ENCODE measurements at places on chromosomes 6 and 20.
A peak's percentile ranks its signal among the peaks of the same experiment; 100 is the strongest.

GRCh38 chr6:169097381-169097959 is 156.2 kb downstream of the THBS2 start:
- no peak for DNase-seq

DNA sequence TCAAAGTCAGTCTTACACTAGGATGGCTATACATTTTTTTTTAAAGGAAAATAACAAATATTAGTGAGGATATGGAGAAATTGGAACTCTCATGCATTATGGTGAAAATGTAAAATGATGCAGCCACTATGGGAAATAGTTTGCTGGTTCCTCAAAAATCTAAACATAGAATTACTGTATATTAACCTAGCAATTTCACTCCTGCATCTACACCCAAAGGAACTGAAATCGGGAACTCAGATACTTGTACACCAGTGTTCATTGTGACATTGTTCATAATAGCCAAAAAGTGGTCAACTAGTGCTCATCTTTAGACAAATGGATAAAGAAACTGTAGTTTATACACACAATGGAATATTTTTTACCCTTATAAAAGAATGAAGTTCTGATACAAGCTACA is 110.7 kb downstream of the UTRN start:
- no peak for DNase-seq

DNA sequence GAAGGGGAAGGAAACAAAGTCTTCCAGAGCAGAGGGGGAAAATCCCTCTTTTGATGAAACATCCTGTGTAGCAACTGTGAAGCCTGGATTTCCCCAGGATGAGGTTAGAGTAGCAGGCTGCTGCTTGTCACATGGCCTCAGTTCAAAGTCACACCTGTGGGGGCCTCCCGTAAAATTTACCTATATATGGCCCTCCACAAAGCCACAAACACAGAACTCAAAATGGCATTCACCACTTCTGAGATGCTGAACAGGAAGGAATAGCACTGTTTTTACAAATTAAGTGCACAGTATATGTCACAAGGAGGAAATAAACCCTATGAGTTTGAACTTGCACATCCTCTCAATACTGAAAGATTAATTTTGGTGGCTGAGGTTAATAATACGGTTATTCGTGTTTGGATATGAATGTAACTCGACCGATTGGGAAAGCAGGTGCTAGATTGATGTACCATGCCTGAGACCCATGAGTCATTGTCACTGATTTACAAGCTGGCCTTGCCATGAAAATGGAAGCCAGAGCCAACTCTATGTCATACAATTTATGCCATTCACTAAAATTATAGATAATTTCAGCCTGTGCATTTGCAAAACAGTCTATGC is 70.6 kb downstream of the SGK1 start:
- no peak for DNase-seq

- no peak for DNase-seq
Measured at GRCh38 chr6:96990462-96990861, 65.9 kb downstream of the KLHL32 start.

DNA sequence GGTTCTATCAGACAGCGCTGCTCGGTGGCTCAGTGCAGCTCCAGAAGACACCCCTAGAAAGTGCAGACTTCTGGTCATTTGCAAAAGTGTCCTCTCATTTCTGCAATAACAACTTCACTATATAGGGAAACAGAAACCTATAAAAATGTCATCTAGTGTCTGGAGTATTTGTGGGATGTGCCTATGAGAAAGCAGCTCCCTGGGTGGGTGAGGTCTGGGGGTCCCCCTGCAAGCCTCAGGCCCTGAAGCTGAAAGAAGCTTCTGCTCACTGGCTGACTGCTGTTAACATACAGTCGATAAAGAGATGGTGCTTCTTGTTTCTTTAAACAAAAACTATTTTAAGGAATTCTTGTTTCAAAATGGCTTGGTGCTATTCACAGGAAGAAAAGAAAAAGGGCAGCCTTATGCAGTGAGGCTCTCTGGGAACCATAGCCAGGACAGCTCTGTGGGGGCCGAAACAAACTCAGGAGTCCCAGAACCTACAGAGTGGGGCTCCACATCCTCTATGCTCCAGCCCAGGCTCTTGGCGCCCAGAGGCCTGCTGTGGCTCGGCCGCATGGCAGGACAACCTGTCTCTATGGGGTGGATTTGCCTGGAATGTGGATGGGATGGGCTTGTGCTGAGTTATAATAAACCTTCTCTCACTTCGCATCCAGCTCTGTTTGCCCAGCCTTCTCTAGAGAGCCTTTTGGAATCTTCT is 109.7 kb downstream of the BANF2 start:
- no peak for DNase-seq

DNA sequence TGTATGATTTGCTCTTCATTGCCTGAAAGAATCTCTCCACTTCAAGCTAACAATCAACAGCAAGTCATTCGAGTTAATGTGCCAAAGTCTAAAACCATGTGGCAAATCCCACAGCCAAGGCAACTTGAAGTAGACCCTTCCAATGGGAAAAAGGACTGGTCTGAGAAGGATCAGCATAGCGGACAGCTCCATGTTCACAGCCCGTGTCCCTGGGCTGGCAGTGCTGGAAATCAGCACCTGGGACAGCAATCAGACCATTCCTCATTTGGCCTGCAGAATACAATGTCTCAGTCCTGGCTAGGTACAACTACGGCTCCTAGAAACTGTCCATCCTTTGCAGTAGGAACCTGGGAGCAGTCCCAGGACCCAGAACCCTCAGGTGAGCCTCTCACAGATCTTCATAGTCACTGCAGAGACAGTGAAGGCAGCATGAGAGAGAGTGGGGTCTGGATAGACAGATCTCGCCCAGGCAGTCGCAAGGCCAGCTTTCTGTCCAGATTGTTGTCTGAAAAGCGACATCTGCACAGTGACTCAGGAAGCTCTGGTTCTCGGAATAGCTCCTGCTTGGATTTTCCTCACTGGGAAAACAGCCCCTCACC is 1.1 kb downstream of the GJA10 start:
- DNase-seq: no peak

DNA sequence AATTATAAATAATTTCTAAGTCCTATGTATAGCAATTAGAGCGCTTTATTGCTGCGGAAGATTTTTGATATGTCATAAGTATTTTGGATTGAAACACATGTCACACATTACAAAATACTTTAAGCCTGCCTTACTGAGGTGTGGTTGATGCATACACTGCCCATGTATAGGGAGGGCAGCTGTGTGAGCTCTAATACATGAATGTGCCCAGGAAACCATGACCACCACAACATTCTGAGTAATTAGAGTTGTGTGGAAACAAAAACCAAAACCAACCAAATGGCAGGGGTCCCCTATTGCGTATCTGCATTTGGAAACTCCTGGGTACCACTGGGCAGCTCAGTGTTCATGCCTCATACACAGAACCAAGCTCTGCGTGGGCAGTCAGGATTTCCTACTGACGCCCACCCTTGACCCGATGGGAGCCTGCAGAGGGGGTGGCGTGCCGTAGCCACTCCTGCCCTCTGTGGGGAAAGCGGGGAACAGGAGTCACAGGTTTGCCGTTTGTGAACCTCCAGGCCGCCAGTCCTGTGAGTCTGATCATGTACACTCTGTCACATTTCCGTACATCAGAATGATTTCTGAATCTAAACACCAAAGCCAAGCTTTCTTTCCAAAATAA is 50.9 kb upstream of the PDE10A start:
- no peak for DNase-seq

GRCh38 chr20:23326774-23327173 is 23.8 kb upstream of the NXT1 start:
- no peak for DNase-seq

GRCh38 chr20:17558154-17558940 is 11.5 kb upstream of the DSTN start:
- no peak for DNase-seq

GRCh38 chr6:7725412-7725811 is 487 bp upstream of the BMP6 start:
- no peak for DNase-seq

GRCh38 chr6:39075010-39075686 is 26.6 kb downstream of the GLP1R start:
- DNase-seq: no peak

GRCh38 chr6:61809004-61809595 is 476.9 kb downstream of the KHDRBS2 start:
- peak; percentile 36 for DNase-seq

DNA sequence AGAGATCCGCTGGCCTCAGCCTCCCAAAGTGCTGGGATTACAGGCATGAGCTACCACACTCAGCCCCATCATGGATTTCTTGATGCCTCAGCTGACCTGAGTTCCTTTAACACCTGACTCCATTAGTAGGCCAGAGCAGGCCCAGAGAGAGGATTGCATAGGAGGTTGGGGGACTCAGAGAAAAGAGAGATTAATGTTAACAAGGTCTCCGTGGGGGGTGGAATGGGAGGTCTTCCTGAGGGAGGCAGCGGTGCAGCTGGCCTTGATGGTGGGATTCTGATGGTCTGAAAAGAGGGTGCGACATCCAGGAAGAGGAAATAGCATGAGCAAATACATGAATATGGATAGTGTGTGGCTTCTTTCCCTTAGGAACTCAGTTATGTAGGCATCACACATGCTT is 9.9 kb downstream of the SGK2 start:
- DNase-seq: no peak

GRCh38 chr6:147397306-147397705 is 111.2 kb upstream of the SAMD5 start:
- DNase-seq: no peak

Data from D341Med (cell line).